GM23248 (cell line): ENCODE measurements at places on chromosomes 3 and 15. TPM values are rescaled to one million over a fixed set of nuclear protein-coding genes. Genes with fewer than 3 reads are reported as not detected.
A peak's percentile ranks its signal among the peaks of the same experiment; 100 is the strongest.

GRCh38 chr3:62436785-62437184 is 63.4 kb upstream of the FEZF2 start:
- DNase-seq = no peak
- H3K4me1 ChIP-seq = no peaks in the 10 kb centered on the region

DNA sequence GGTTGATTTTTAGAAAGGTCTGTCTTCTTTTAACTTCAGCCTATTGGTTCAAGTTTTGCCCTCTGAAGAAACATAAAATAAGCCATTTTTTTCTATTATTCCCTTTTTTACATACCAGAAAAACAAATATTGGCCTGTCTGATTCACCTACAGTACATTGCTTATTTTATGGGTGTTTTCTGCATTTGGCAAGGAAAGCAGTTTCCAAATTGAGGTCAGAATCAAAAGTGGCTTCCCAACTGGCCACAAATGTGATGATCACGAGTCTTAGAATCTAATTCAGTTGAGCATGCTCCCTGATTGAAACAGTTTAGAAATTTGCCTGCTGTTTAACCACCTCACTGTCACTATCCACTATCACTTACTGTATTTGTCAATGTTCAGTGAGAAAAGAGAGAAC is 106.9 kb upstream of the CHMP2B start:
- H3K4me3 ChIP-seq = no peak overlapping the region
- H3K4me1 ChIP-seq = no peaks in the 10 kb centered on the region
- H3K27me3 ChIP-seq = no peaks in the 10 kb centered on the region
- no peaks in the 10 kb centered on the region for H3K36me3 ChIP-seq

Gene CYP8B1
- total RNA-seq = not detected in 2 replicates

- H3K4me3 ChIP-seq = no peak overlapping the region
- H3K36me3 ChIP-seq = no peaks in the 10 kb centered on the region
- H3K4me1 ChIP-seq = no peaks in the 10 kb centered on the region
- no peaks in the 10 kb centered on the region for H3K27me3 ChIP-seq
Observed at GRCh38 chr3:128226795-128227395, 73.6 kb downstream of the EEFSEC start.

DNA sequence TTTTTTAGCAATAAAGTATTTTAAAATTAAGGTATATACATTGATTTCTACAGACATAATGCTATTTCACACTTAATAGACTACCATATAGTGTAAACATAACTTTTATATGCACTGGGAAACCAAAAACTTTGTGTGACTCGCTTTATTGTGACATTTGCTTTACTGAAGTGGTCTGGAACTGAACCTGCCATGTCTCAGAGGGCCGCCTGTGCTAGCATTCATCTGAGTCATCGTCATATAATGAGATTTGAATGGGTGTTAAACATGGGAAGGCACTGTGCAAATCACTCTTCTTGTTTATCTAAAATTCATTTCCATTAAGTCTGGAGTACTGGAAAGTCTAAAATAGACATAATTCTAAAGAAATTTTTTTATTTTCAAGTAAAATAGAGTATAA is 12.9 kb downstream of the EIF2AK4 start:
- peaks cover 27% of the 10 kb centered on the region for H3K4me1 ChIP-seq
- no peak overlapping the region for H3K27ac ChIP-seq
- peak; percentile 76 for DNase-seq
- H3K36me3 ChIP-seq = peaks cover 55% of the 10 kb centered on the region
- H3K4me3 ChIP-seq = no peak overlapping the region

Gene UBAP1L
- total RNA-seq = 0.43 and 0.63 TPM in 2 replicates

GRCh38 chr3:49427586-49427985 is 1.5 kb downstream of the NICN1 start:
- H3K36me3 ChIP-seq = no peaks in the 10 kb centered on the region
- peak; percentile 60 for DNase-seq
- 0 out of 2 replicates have a peak, but pooled peaks cover 3% of the 10 kb centered on the region for H3K4me1 ChIP-seq

DNA sequence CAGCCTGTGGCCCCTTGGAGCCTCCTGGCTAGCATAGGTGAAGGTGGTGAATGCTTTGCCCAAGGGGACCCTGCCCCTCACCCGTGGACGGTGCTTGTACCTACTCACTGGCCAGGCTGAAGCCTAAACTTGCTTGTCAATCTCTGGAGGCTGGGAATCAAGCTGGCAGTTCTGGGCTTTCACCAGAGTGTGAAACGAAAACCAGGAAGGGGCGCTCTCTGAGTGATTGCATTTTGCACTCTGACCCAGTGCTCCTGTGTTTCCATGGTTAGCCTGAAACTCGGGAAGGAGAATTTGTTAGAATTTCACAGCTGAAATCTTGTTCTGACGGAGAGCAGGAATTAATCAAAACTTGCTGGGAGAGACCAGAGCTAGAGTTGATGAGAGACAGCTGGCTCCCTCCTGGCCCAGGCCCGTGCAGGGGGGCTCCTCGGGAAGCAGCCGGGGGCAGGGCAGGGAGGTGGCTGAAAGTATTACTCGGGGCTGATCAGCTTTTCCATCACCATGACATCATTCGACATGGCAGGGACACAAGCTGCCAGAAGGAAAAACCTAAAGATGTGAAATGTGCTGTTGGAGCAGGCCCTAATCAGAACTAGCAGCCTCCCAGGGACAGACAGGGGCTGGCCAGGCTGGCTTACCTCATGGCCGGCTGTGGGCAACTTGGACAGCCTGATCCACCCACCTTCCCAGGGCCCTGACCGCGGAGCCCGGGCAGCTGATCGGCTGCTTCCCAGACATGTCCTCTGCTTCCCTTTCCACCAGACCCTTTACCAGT is 323.6 kb upstream of the CTDSPL start:
- 0 out of 2 replicates have a peak, but pooled peaks cover 3% of the 10 kb centered on the region for H3K27me3 ChIP-seq
- no peaks in the 10 kb centered on the region for H3K4me1 ChIP-seq
- no peaks in the 10 kb centered on the region for H3K36me3 ChIP-seq
- no peak overlapping the region for H3K27ac ChIP-seq
- H3K4me3 ChIP-seq = no peak overlapping the region
- peak; percentile 18 for DNase-seq

Gene GOLGA8J
- not detected in 2 replicates for total RNA-seq

DNA sequence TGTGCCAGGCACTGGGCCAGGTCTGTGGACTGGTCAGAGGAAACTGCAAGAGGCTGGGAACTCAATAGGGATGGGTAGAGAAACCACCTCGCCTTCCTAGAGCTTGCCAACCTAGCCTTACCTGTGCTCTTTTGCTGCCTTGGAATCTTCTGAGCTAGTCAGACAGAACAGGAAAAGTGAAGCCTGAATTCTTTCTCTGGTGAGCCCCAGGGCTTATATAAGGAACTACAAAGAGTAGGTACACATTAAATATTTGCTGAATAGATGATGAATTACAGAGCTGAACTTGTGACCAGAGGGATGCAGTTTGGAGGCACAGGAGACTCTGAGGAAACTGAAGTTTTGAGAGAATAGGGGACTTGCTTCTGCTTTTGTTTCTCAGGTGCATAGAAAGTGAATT is 15.6 kb upstream of the FBXW12 start:
- peaks cover 29% of the 10 kb centered on the region for H3K27me3 ChIP-seq
- no peak overlapping the region for H3K27ac ChIP-seq
- H3K4me1 ChIP-seq = no peaks in the 10 kb centered on the region
- H3K36me3 ChIP-seq = no peaks in the 10 kb centered on the region
- no peak for DNase-seq
- no peak overlapping the region for H3K4me3 ChIP-seq

GRCh38 chr3:32414522-32415202 is 23.0 kb downstream of the CMTM7 start:
- H3K36me3 ChIP-seq = no peaks in the 10 kb centered on the region
- DNase-seq = no peak
- H3K4me3 ChIP-seq = no peak overlapping the region
- no peak overlapping the region for H3K27ac ChIP-seq
- no peaks in the 10 kb centered on the region for H3K27me3 ChIP-seq

Gene ANKDD1A
- 3.1 and 3.3 TPM in 2 replicates for total RNA-seq

Gene NRROS
- 0.22 TPM in 1 of 2 replicates, not detected in the other for total RNA-seq

- no peaks in the 10 kb centered on the region for H3K27me3 ChIP-seq
- H3K4me1 ChIP-seq = peaks cover 33% of the 10 kb centered on the region
- H3K36me3 ChIP-seq = no peaks in the 10 kb centered on the region
Observed at GRCh38 chr15:85579957-85580694, 199.7 kb downstream of the AKAP13 start.

- peaks cover 5% of the 10 kb centered on the region; the same call in 1 of the 2 replicates for H3K36me3 ChIP-seq
- H3K27me3 ChIP-seq = no peaks in the 10 kb centered on the region
- no peaks in the 10 kb centered on the region for H3K4me1 ChIP-seq
- no peak for DNase-seq
- H3K27ac ChIP-seq = no peak overlapping the region
- no peak overlapping the region for H3K4me3 ChIP-seq
Observed at GRCh38 chr3:29668728-29669127, 387.9 kb downstream of the RBMS3 start.

Gene IL17RB
- not detected in 2 replicates for total RNA-seq

- no peaks in the 10 kb centered on the region for H3K27me3 ChIP-seq
- no peaks in the 10 kb centered on the region for H3K4me1 ChIP-seq
- H3K27ac ChIP-seq = no peak overlapping the region
- H3K36me3 ChIP-seq = no peaks in the 10 kb centered on the region
- no peak overlapping the region for H3K4me3 ChIP-seq
Observed at GRCh38 chr3:64983583-64984359, 296.0 kb upstream of the ADAMTS9 start.

DNA sequence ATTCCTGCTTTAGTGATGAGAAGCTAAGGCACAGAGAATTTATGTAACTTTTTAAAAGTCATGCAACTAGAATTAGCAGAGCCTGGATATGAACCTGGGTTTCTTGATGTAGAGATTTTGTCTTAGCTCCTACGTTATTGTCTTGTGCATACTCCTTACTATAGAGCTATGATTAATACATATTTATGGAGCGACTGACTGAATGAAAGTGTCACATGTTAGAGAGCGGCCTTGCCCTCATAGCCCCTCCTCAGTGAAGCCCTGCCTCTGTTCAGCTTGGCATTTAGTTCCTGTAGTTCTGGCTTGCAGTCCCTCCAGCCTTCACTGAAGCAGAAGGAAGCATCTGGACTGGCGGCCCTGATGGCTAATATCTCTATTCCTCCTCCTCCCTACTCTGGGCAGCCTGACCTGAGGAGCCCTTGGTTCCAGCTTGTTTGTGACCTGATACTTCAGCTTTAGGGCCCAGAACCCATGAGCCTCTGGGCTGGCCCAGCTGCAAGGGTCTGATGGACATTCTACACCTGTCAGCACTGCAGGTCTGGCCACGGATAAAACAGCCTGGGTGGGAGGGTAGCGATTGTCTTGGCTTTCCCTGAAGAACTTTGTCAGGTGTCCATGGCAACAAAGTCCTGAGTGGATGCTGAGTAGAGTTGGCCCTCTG is 13.4 kb upstream of the AGBL1 start:
- H3K27ac ChIP-seq = no peak overlapping the region
- H3K4me1 ChIP-seq = no peaks in the 10 kb centered on the region
- H3K4me3 ChIP-seq = no peak overlapping the region
- no peak for DNase-seq

Gene MFN1
- total RNA-seq = 44.7 and 54.9 TPM in 2 replicates

DNA sequence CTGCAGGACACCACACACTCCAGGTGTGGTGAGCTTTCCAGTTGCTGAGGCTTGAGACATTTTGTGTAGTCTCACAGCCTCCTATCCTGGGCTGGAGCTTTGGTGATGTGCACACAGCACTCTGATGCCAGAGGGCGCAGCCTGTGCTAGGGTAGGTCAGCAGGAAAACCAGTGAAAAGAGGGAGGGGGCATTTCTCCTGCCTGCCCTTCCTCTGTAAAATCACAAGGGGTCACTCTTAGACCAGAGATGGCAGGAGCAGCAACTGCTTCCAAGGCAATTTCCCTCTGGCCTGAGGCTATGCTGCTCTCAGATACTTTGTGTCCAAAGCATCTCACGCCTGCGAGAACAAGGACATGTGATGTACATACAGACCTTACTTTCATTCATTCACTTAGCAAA is 16.5 kb upstream of the MUSTN1 start:
- H3K4me1 ChIP-seq = peaks cover 7% of the 10 kb centered on the region
- H3K36me3 ChIP-seq = no peaks in the 10 kb centered on the region; the same call in 1 of the 2 replicates
- no peaks in the 10 kb centered on the region for H3K27me3 ChIP-seq
- no peak overlapping the region for H3K27ac ChIP-seq

Gene P2RY1
- 0.13 and 0.22 TPM in 2 replicates for total RNA-seq

DNA sequence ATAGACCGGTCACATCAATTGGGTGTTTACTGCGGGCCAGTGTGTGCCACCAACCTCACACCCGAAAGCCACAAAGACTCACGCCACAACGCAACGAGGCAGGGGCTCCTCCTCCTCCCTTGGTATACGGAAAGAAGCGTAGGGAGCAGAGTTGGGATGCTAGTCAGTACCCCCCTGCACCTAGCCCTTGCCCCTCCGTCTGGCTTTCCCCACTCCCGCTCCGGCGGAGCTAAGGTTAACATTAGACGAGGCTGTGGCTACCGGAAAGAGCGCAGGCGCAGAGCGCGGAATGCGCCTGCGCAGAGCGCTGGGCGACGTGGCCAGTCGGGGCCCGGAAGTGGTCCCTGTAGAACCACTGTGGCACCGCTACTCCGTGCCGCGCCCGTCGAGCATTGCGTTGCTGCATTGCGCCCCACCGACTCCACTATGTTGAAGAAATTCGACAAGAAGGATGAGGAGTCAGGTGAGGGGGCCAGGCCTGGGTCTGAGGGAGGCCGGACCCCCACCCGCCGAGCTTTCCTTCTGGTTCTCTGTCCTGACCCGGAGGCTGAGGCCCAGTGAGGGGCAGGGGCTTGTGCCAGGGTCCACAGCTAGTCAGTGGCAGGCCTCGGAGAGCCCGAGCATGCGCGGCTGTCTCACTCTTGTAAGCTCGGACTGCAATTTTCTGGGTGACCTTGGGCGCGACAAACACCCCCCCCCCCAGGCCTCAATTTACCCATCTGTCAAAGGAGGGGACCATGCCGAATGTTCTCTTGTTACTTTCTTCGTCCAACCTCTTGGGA is at the start of gene COPG1:
TSS of gene COPG1 (plus strand) at position 323 of the 782 bp plus-strand sequence. CDS start at position 427, 104 bp downstream.
- no peaks in the 10 kb centered on the region for H3K27me3 ChIP-seq
- peak within 1 kb of the TSS; percentile 99 for H3K4me3 ChIP-seq
- H3K4me1 ChIP-seq = peaks cover 33% of the 10 kb centered on the region
- peak; percentile 92 for DNase-seq

Gene GRK7
- total RNA-seq = not detected in 2 replicates

DNA sequence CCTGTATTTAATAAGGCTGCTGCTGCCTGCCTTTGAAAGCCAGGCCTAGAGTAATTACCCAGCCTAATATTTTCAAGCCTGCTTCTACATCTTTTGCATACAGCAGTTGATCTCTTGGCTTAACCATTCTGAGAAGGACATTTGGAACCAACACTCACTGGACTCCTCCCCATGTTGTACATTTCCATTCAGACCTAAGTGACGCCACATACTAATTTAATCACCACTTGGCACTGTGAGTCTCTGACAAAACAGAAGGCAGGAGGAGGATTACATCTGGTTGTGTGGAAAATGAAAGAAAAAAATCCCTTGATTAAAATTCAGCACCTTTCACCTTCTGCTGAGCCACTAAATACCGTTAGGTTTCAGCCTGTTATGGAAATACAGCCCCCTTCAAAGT is 102.2 kb upstream of the ARRDC4 start:
- DNase-seq = no peak
- no peaks in the 10 kb centered on the region for H3K27me3 ChIP-seq
- no peaks in the 10 kb centered on the region for H3K4me1 ChIP-seq
- H3K4me3 ChIP-seq = no peak overlapping the region

GRCh38 chr15:37931868-37932267 is 2.6 kb upstream of the TMCO5A start:
- DNase-seq = peak; percentile 57
- peaks cover 21% of the 10 kb centered on the region for H3K4me1 ChIP-seq
- H3K4me3 ChIP-seq = no peak overlapping the region
- no peak overlapping the region for H3K27ac ChIP-seq

Gene NMNAT3
- total RNA-seq = not detected in 2 replicates

Gene FOXB1
- not detected in 2 replicates for total RNA-seq
